ENCODE measurements at places on chromosomes 1 and 21.

DNA sequence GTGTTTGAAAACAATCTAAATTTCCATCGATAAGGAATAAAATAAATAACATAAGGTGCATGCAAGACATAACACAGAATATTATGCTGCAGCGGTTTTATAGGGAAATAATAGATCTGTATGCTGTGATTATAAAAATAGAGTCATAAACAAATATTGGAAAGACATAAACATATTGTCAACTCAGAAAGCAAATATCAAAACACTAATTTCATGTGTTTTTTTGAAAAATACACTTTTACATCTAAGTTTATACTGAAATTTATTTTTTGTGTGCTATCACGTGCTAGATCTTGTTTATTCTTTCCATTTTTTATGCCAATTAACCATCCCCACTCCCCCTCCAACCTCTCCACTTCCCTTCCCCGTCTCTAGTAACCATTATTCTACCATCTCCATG, 9.4 kb downstream of the OR6K3 start:
- no peak for DNase-seq

- no peak for DNase-seq
Observed at GRCh38 chr1:212838145-212838544, 9.3 kb downstream of the SPATA45 start.

DNA sequence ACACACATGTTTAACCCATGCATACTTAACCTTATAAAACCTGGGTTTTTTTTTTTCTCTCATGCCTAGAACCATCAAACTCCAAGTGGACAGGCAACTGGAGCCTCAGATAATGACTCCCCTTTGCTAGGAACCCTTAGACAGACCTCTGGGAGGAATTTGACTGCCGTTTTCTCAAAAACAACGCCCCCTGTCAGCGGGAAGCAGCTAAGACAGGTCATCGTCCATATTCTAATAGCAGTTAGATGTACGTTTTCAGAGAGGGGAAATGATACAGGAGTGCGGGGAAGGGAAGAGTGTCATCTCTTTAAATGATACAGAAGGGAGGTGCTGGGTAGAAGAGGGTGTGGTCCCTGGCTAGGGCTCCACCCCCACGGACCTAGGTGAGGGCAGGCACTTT, 34.7 kb downstream of the LRRC3 start:
- no peak for DNase-seq

DNA sequence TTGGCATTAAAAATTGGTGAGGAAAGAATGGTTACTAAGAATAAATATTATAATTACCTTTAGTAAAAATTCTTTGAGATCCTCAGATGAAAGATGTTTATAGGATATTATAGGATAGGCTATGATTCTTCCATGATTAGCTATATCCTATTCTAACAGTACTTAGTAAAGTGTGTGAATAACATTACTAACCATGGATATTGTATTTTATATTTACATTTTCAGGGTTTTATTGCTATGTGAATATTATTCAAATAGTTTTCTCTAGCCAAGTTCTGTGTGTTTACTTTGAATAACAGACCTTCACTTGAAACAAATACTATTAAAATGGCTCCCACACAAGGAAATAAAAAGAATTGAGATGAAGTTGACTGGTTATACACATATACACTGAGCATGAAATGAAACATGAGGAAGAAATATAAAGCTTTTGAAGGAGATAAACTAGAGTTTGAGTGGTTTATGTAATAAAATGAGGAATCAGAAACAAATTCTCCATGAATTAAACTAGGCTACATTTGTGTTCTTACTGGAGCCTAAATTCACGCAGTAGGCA, 479.4 kb upstream of the PKN2 start:
- no peak for DNase-seq

DNA sequence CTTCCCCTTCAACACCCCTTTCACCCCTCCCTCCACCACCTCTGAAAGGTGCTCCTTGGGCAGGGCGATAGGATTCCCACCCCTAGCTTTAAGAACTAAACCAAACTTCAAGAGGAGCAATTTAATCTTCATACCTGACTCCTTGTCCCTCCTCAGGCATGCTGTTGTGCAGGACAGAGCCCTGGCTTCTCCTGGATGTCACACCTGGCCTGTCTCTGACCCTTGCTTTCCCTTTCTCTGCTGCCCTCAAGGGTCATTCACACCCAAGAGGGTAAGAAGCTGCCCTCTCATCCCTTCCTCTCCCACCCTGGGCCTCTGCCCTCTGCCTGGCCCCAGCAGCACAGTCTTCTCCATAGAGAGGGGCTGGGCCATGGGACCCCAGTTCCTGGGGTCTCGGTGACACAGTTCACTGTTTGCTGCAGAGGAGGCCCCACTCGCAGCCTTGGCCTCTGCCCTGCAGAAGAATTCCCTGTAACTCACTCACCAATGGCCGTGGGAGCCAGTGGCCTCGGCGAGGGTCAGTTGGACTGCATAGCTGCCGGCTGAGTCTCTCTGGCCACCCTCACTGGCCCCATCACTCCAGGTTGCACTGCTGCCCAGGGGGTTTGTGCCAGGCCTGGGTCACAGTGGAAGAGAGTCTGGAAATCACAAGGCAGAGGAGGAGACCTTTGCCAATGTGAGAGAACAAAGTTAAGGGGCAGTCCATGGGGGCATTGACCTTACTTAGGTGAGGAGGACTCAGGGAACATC, 28.4 kb upstream of the LHX4 start:
- no peak for DNase-seq

DNA sequence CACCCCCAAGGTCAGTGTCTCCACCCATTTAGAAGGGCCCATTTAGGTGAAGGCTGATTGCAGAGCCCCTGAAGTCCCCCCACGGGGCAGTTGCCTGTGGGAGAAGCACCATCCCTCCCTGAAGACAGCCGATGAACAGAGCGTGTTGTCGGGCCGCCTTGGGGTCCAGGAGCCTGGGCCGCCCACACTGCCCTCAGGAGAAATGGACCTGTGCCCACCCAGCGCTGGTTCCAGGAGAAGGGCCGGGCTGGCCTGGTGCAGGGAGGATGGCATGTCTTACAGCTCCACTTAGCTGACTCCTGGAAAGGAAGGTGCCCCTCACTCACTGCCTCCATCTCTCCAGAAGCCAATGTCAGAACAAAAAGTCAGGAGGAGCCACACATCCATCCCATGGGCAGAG, 252.7 kb upstream of the VAMP3 start:
- no peak for DNase-seq

DNA sequence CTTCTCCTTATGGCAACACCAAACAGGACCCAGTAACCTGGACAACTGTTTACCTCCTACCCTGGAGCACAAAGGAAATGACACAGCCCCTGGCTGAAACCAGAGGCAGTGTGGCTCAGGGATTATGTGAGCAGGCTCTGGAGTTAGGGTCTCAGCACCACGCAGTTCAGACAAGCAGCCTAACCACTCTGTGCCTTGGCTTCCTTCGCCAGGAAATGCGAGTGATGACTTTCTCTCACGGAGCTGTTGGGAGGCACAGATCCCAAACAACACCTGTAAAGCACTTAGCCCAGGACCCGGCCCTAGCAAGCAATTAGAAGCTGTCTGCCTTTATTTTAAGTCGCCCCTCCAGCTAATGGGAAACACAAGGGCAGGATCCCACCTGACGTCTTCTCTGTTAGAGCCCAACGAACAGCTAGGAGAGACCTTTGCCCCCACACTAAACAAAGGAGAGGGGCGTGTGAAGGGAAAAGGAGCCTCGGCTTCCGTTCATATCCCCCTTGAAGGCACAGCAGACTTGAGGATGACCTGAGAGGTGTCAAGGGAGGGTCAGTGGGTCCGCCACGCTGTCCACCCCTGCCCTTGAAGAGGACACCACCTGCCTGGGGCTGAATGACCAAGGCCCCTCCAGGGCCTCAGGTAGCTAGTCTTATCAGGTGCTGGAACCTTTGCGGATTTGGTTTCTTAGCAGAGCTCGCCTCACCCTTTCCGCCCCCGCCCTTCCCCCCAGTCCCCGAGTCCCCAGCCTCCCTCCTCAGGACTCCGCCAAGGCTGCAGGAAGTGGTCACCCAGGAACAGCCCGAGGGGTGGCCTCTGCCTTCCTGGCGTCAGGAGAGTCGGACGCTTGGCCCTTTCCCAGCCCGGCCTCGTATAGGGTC, 860 bp downstream of the TMEM63A start:
- DNase-seq, result peak; percentile 60

GRCh38 chr21:43934716-43935705, 70.0 kb downstream of the AGPAT3 start:
- no peak for DNase-seq

- no peak for DNase-seq
Observed at GRCh38 chr1:182995894-182996293, 27.3 kb upstream of the LAMC1 start.

Data from stimulated activated CD4-positive, alpha-beta T cell treated with anti-CD3 and anti-CD28 coated beads, Interleukin-2, amount 100 ng/mL, for 24 hours (primary cell).